Transverse colon (tissue), 4 donors: ENCODE measurements at places on chromosomes 7 and 10. TPM values are rescaled to one million over a fixed set of nuclear protein-coding genes. Genes with fewer than 3 reads are reported as not detected.

Gene CNTNAP2
- 2.6 TPM for total RNA-seq

Gene FGL2
- 23.1 TPM for total RNA-seq

Gene ACSL5
- 315 TPM for total RNA-seq

Gene BTRC
- total RNA-seq: 50.1 TPM

Gene ELMO1
- 120 TPM for total RNA-seq

Gene CCDC71L
- total RNA-seq: 28.1 TPM

Gene NANOS1
- total RNA-seq: 7.1 TPM

Gene HABP2
- total RNA-seq: not detected

Gene ZNF511
- 104 TPM for total RNA-seq

Gene IQUB
- total RNA-seq: not detected
